Occipital lobe (tissue), 3 donors: ENCODE measurements at places on chromosomes 1 and 21.

- no peak for DNase-seq
These were observed 57.5 kb upstream of the IFFO2 start for GRCh38 chr1:19013826-19014548.

DNA sequence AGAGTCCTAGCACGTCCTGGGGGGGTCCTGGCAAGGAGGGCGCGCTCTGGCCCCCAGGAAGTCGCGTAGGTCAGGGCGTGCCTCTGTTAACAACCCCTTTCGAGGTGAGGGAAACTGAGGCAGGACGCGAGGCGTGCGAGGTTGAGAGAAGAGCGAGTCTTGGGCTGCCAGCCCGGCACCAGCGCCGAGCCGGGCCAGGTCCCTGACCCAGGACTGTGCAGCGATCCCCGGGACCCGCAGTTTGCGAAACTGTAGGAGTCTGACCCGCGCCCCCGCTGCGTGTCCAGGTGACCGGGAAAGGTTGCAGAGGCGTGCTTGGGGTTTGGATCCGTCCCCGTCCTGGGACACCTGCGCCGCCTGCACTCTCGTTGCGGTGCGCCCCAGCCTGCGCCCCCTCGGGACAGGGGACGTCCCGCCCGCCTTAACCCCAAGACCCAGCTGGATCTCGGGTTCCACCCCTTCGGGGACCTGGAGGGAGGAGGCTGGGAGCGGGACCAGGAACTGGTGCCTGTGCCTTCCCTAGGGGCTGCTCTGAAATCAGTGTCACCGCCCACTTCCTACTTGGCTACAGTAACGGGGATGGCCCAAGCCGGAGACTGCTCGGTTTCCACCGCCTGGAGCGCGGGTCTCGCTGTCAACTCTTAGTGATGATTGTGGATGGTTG, 493 bp downstream of the DISC1 start:
- no peak for DNase-seq

DNA sequence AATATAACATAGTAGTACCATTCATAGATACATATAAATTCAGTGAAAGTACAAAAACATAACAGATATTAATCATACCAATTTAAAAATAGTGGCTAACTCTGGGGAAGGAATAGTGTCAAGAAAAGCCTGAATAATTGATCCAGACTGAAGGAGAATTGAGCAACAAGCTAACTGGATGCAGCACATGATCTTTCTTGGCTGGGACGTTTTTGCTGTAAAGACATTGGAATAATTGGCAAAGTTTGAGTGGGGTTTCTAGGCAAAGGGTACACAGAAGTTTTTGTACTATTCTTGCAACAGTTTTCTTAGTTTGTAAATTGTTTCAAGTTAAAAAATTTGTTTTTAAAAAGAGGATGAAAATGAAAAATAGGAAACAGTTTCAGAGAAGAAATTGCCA, 2.6 kb upstream of the SH3GLB1 start:
- DNase-seq: no peak

DNA sequence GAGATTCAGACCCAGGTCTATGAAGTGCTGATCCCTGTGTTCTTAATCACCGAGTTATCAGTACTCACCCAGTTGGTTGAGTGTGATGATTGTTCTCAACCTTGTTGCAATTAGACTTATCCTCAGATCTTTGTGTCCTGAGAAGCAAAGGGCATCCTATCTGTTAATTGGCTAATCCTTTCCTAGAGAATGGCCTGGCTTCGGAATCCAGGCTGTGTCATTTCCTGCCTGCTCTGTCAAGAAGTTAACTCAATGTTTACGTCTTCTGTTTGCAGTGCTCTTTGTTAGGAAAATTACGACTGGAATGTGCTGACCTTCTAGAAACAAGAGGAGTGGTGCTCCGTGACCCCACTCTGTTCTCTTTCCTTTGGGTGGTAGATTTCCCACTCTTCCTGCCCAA, 14.7 kb downstream of the GAS5 start:
- no peak for DNase-seq

- DNase-seq: no peak
These were observed 447.5 kb downstream of the NEGR1 start for GRCh38 chr1:71834601-71835441.

DNA sequence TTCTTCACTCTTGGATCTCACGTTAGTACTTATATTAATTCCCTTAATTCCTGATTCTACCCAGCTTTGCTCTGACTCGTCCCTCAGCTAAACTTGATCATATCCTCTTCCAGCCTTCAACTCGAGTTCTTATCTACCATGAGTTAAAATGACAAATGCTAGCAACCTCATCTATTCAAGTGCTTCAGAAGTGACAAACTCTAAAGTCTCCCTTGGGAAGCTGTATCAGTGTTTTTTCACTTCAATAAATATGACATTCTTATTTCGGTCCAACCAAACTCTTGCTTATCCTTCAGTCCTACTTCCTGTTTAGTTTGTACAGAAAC, 75.3 kb downstream of the FOXJ3 start:
- DNase-seq: no peak

- DNase-seq: no peak
These were observed 61.7 kb downstream of the GALNT2 start for GRCh38 chr1:230128569-230129285.

DNA sequence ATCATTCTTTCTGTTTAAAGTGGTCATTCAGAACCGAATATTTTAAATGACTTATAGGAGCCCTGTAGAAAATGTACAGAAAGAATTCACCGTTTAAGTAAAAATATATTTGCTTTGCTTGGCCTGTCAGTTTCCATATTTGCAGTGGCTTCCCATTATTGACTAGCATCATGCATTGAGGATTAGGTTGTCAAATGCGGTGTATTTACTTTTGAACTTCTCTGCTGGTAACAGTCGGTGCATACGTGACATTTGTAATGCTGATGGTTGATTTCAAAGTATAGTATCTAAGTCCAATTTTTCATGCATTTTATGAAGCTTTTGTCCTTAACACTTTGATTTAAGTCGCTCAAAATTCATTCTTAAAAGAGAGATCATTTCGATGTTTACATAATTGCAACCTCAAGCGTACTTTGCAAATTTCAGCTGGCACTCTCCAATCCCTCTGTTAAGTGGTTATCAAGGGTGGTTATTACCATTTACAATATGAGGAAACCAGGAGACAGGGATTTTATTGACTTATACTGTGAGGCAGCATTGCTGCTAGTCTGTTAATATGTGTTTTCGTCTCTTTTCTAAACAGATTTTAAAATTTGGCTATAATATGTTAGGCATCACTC, 201.6 kb downstream of the SDCCAG8 start:
- no peak for DNase-seq

GRCh38 chr1:201346337-201346939, 31.0 kb downstream of the TNNT2 start:
- no peak for DNase-seq

DNA sequence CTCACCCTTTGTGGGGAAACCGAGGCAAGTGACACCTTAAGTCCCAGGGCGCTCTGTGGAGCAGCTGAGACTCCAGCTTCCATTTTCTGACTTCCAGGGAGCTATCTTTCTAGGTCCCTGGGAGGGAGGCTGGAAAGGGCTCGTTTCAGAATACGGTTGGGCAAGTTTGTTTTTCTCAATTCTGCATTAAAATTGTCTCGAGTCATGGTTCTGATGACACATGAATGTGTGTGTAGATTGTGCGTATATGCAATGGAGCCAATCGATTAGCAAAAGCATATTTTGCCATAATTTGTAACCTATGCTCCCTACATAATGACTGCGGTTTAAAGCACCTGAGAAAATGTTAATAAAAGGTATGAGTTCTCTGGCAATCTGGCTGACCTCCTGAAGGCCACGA, 77.3 kb downstream of the SIK1 start:
- no peak for DNase-seq

- no peak for DNase-seq
These were observed 256.8 kb downstream of the DISC1 start for GRCh38 chr1:231883382-231883781.

DNA sequence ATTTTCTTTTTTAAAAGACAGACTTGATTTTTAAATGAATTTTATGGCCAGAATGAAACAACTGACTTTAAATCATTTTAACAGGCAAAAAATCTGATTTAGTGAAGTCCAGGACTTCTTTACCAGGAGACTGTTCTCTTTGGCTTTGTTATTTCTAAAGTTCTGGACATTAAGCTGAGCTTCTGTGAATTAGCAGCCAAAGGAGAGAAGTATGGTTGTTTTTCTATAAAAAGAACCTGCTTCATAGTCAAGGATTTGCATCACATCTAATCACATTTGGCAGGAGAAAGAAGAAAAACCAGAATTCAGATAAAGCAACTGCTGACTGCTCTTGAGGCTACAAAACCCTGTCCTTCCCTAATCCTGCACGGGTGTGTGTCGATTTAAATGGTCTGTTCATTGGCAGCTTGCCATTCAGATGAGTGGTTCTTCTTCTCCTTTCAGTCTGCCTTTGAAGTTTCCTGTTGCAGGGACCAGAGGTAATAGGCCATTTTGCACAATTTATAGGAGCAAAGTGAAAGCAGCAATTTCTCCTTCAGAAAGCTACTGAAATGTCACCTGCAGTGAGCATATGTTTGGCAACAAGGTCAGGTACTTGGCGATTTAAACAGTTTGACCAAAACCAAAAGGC, 215.4 kb downstream of the OLFM3 start:
- no peak for DNase-seq

DNA sequence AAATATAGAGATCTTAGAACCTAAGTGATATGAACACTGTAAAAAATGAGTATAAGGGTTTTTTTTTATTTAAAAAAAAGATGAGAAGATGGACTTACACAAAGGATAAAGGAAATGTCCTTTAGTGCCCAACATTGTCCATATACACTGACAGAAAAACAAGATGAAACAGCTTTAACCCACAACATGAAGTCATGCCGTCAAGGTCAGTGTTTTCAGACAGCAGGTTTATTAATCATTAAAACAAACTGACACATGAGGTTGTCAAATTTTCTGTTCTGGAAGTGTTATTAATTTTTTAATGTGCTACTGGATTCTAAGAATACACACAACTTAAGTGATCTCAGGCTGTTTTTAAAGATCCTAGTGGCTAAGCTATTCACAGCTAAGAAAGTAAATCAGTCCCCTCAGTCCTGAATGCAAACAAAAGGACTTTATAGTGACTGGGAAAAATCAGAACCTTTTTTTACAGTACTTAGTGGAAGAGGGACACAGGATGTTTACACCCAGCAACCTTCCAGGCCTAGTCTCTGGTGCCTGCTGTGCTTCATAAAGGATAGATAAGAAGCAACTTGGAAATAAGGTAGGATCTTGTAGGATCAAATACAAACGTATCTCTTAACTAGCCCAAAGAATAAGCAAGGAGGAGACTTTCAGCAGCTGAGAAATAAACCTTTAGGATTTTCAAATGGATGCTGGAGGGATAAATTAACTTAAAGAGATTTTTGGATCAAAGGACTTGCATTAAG, 21.9 kb upstream of the PKN2 start:
- DNase-seq: no peak

- no peak for DNase-seq
These were observed 37.1 kb upstream of the PTGS2 start for GRCh38 chr1:186717286-186717685.

- no peak for DNase-seq
These were observed 2.9 kb downstream of the TRIM63 start for GRCh38 chr1:26064553-26064952.

DNA sequence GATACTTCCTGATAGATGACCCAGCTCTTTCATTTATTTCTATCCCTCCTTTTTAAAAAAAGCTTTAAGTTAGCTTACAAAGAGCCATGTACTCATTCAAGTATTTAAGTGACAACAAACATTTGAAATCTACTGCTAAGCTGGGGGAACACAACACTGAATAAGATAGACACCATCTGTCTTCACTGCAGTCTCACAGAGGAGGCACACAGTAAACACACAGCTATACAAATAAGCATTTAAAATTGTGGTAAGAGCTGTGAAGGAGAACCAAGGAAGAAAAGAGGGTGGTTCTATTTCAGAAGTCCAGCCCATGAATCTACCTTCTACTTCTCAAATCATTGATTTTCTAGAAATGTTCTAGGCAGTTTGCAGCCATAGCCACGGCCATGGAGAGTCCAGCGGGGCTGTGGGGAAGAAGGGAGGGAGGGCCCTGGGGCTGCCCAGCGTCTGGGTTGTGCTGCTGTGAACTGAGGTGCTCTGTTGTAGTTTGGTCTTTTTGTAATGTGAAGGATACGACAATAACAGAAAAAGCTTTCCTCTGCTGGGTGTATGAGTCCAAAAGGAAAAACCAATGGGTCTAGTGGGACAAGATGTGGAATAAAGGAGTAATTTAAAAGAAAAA, 28.2 kb downstream of the PRDM2 start:
- no peak for DNase-seq

- DNase-seq: no peak
These were observed 134.2 kb downstream of the TLR5 start for GRCh38 chr1:223008808-223009207.

DNA sequence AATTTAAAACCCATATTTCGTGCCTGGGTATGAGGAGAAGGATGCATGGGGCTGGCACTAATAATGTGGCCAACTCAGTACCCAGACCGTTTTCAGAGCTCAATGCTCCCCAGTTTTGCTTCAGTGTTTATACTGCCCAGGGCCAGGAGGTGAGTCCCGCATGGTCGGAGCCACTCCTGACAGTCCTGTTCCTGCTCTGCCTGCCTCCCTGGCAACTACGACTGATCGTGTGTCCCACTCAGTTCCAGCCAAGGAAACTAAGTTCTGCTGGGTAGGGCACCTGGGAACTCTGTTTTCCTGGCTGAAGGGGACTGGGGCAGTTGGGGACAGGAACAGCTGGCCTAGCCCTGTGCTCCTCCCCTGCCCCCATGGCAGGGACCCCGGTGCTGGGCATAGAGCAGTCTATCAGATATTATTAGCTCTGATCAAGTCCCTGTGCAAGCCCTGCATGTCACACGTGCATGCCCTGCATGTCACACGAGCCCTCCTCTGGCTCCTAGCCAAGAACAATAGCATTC, 19.2 kb downstream of the S100A7 start:
- no peak for DNase-seq

DNA sequence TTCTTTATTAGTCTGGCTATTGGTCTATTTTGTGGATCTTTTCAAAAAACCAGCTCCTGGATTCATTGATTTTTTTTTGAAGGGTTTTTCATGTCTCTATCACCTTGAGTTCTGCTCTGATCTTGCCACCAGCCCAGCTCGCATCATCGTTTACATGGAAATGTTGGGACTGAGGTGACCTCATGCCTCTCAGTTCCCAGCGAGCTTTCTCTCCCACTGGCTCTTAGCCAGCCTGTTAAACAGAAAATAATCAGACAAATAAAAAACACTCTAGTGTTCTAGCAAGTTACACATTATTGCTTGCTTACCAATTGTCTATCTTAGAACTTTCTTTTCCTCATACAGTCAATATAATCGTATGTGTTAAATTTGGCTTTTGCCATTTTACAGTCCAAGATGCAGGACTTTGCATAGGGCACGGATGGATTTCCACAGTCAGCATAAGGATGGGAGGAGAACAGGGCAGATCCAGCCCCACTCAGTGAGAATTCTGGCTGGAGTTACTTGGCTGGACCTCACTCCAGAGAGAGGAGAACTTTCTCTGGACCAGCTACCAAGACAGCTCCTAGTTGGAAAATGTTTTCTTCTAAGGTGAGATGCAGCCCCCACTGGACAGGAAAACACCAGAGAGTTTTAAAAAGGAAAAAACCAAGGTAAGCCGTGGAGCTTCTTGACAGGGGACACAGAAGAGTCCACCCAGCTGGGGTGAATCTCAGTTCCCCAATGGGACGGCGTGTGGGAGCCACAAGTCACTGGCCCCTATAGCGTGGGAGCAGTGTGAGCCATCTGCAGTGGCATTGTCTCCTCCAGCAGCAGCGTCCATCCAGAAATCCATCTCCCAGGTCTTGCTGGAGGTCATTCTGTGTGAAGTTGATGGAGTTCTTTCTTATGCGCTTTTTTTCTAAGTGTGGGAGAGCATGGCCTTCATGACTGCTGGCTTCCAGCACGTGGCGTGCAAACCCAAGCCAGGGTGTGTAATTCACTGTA, 17.6 kb downstream of the PGBD2 start:
- DNase-seq: no peak

GRCh38 chr1:236426215-236426614, 32.1 kb downstream of the EDARADD start:
- no peak for DNase-seq
